CD4-positive, alpha-beta T cell treated with Interleukin-10 for 1 hour (primary cell): ENCODE measurements at places on chromosomes 16 and 17.

DNA sequence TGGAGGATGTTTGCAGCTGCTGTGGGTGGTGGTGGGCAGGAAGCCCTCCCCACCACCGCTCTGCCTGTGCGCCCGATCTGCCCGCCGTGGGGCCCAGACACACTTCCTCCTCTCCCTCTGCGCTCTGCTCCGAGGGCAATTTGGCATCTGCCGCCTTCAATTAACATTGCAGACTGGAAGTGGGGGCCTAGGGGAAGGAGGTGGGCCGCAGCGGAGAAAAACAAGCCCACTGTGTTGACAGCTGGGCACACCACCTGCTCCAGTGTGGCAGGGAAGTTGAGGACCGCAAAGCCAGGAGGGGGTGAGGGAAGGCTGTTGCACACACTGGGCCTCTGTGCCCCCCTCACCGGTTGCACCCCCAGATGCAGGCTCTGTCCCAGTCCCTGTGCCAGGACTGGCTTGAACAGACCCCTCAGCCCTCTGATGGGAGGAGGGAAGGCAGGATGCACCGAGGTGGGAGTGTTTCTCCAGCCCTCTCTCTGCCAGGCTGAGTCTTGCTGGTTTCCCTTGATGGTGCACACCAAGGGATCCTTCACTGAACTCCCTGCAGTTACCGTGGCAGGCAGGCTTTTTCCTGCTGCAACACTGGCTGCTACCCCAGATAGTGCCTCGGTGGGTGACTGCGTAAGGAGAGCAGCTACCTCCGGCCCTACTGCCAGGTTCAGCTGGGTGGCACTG is 72.8 kb upstream of the MED9 start:
- peak; percentile 52 for DNase-seq

DNA sequence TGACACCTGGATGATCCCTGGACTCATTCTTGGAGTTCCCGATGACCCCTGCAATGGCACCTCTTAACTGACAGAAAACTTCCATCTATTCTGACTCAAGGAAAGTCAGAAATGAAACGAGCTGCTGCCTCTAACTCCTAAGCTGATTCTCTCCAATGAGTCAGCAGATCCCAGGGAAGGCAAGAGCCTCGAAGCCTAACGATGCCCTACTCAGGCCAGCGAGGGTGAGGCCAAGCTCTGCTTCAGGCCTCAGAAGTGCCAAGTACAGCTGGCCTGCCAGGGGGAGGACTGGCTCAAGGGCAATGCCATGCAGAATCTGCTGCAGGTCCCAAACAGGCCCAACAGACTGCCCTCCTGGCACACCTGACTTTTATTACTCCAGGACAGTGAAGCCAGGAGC is 36.3 kb downstream of the PLXDC1 start:
- no peak for DNase-seq

GRCh38 chr16:22813948-22814710 is at the start of gene HS3ST2:
Gene HS3ST2, plus strand, starts transcription at chr16:22814162. Its CDS starts 449 bp downstream, at chr16:22814611.
- no peak for DNase-seq

GRCh38 chr17:83086199-83086880 is 6.9 kb downstream of the METRNL start:
- DNase-seq, result no peak

DNA sequence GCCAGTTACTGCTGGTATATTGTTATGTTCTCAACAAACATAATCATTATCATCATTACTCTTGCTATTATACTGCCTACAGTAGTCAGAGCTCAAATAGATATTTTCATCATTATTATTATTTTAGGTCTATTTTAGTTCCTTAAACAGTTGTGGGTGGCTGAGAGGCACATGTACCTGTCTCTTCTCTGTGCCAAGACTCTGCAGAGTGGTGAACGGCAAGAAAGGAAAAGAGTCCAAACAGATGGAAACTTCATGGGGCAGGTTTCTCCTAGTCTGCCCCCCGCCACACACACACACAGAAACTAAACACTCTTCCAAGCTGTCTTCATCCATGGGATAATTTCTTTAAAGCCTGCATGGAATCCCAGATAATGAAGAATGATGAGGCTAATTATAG is 77.7 kb upstream of the CLEC3A start:
- no peak for DNase-seq

GRCh38 chr17:75078284-75079022 is 9.3 kb upstream of the SLC16A5 start:
- DNase-seq, result no peak

- DNase-seq, result no peak
Measured at GRCh38 chr17:66312912-66313311, 10.5 kb downstream of the PRKCA start.

- DNase-seq, result no peak
Measured at GRCh38 chr16:1769402-1770300, 1.7 kb downstream of the NME3 start.

GRCh38 chr17:81056312-81056711 is 21.4 kb downstream of the BAIAP2 start:
- no peak for DNase-seq

DNA sequence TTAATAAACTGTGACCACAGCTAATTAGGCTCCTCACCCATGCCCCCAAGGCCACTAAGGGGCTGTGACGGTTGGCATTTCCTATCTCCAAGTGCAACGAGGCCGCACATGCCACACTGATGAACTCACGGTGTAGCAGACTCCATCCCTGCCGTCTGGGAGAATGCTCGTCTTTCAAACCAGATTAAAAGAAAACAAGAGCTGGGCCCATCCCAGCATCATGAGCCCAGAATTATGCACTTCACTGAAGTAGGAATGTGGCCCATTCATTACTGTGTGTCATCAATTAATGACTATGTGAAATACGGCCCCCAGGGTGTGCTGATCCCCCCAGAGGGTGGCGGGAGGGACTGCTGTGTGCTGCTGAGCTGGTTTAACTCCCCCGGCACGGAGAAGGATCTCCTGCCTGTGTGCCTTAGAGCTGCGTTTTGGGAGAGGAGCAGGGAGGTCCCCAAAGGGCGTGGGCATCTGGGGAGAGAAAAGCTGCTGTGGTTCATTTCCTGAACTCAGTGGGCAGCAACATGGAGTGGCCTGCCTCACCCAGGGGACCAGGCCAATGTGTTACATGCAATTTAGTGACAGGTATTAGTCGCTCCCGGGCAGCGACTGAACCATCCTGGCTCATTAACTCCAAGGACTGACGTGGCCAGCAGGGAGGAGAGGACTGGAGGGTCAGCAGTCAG is 194.5 kb downstream of the FOXL1 start:
- DNase-seq, result no peak

DNA sequence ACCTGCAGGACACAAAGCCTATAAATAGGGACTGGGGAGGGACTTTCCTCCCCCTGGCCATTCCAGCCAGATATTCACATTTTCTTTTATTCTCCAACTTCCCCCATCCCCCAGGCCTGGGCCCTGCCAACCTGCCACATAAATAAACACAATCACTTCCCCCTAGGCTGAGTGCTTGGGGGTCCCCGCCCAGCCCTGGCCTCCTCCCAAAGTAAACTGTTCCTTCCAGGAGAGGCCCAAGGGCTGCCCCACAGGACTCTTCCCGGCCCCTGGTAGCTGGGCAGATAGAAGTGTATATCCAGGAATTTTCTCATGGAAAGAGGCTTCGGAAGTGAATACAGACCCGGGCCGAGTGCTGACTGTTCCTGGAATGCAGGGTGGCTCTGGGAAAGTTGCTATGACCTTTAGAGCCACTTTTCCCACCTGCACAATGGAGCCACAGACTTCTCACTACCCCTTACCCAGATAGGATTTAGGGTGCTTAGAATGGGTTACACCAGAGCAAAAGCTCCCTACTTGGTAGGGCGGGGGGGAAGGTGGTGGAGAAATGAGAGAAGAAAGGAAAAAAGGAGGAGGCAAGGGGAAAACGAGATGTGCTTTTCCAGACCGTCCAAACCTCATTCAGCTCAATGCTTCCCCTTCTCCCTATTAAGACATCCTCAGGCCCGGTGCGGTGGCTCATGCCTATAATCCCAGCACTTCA is 8.5 kb downstream of the CSF3 start:
- DNase-seq, result no peak

- DNase-seq, result no peak
Measured at GRCh38 chr17:21149621-21150020, 22.9 kb downstream of the DHRS7B start.

DNA sequence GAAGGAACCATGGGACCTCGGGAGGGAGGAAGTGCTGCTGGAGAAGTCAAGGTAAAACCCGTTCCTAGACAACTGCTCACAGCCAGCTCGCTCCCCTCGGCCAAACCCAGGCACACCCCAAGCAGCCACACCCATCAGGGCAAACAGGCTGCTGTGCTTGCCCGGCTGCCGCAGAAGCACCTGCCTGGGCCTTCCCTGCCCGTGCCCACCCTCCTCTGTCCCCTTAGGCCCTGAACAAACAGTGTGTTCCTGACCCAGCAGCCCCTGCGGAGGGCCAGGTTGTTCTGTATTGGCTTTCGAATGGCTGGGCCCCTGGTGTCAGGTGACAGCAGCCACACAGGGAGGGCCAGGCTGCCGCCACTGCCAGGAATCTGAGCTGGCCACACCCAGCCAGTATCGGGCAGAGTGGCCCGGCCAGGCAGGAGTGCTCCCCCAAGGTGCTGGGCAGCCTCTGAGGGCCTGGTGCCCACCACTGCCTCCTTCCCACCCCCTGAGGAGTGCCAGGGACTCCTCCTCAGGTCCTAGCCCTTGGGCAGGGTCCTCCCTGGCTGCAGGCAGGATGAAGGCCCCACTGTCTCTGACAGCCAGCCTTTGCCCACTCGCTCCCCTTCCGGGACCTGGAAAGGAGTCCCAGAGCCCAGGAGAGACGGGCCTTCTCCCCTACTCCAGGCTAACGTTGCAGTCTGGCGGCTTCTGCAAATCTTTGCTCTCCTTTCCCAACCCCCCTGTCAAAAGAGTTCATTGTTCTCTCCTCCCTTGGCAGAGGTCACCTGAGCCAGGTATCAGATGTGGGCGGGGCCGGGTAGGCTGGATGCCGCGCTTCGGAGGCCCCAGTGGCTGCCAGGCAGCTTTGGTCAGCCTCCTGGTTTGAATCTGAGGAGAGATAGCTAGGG is 24.0 kb downstream of the LLGL2 start:
- DNase-seq, result no peak

GRCh38 chr17:31435581-31435980 is 44.1 kb downstream of the RAB11FIP4 start:
- no peak for DNase-seq

GRCh38 chr16:5523829-5524228 is 426.2 kb upstream of the EEF2KMT start:
- no peak for DNase-seq

DNA sequence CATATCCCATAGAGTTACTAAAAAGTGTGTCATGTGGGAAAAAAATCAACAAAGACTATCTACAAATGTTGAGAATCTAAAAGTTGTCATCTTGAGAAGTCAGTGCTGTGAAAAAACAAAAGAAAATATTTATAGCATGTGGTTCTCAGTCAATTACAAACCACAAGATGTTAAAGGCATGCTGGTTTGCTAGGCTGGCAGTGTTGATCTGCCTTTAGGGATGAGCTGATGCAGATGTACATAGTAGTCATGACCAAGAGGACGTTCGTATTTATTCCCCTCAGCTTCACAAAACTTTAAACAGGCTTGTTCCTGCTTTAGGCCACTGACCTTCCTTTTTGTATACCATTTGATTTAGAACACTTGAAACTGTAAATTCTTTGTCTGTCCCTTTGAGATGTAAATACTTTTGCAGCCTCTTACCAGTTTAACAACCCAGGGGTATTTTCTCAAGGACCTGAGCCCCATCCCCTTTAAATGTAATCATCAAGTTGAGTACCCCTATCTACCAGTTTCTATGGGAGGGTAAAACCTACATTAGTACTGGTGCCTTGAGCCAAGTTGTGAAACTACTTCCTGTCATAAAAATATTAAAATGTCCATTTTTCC is 446.6 kb downstream of the KCNJ18 start:
- DNase-seq, result no peak

GRCh38 chr17:49498029-49498615 is 3.0 kb downstream of the NGFR start:
- no peak for DNase-seq
